Spinal cord (tissue), 10 donors: ENCODE measurements at places on chromosomes 12 and 14. TPM values are rescaled to one million over a fixed set of nuclear protein-coding genes. Genes with fewer than 3 reads are reported as not detected.

Gene AMDHD1
- total RNA-seq = 0.39 TPM

Gene RNASE2
- total RNA-seq = 5.8 TPM

Gene SALL2
- 47.0 TPM for total RNA-seq

Gene SLC16A7
- total RNA-seq = 5.3 TPM

Gene HSPB8
- 14.8 TPM for total RNA-seq

Gene SERPINA5
- 1.6 TPM for total RNA-seq

Gene TMPRSS12
- total RNA-seq = not detected

Gene VCPKMT
- 10.0 TPM for total RNA-seq

Gene LRRC10
- total RNA-seq = not detected

Gene BDKRB2
- total RNA-seq = 3.4 TPM

Gene PRB2
- total RNA-seq = not detected

Gene TMEM52B
- total RNA-seq = 1.8 TPM

Gene MMP17
- total RNA-seq = 22.8 TPM
